HFF-Myc (cell line): ENCODE measurements at places on chromosomes 3 and 15.
A peak's percentile ranks its signal among the peaks of the same experiment; 100 is the strongest.

- no peak for DNase-seq
These were observed 97.9 kb upstream of the PFN2 start for GRCh38 chr3:150068440-150069153.

DNA sequence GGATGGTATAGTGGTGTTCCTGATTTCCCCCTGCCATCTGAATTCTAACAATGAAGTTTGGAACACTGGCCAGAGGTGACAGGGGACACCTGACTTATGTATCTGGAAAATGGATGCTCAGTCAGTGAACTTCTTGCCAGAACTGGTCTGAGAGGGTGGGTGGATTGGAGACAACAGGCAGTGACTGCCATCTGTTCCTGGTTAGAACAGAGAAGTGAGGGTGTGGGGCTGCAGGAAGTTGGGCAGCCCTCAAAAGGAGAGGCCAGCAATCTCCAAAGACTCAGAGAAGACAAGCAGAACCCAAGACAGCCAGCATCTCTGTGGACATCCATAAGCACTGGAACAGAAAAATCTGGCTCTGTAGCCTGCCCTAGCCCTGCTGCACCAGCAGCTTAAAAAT lies 50.5 kb downstream of the ANP32A start:
- no peak for DNase-seq

- DNase-seq = no peak
These were observed 4.3 kb downstream of the GLB1 start for GRCh38 chr3:33092496-33093254.

- DNase-seq = peak; percentile 14
These were observed 39.7 kb downstream of the KLHL25 start for GRCh38 chr15:85754989-85755388.

DNA sequence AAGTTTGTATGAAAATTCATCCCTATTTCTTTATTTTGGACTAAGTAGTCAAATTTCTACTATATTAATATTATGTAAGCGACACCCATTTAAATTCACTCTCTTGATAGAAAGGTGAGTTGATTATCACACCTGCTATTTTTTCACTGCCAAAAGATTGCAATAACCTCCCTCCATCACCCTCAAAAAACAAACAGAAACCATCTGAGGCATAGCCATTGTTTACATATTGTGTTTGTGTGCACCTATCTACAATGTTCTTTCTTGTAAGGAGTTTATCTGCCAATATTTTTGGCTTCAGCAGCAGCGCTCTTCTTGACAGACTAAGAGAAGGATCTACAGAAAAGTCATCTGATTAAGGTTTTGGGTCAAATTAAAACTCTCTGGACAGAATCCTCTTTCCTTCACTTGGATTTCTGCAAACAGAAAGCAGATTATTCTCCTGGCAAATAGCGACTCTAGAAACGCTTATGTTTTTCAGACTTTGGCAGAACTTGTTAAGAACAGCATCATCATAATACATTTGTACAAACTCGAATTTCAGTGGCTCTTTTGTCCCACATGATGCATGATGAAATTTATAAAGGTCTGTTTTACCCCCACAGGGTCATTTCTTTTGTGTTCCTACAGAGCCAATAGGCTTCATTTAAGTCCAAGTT lies 48.6 kb downstream of the KCNMB2 start:
- DNase-seq = no peak

- DNase-seq = no peak
These were observed 210.0 kb upstream of the PROK2 start for GRCh38 chr3:71994906-71995305.

GRCh38 chr3:114310695-114311094 lies 16.9 kb downstream of the TIGIT start:
- DNase-seq = no peak

- no peak for DNase-seq
These were observed 17.1 kb downstream of the VILL start for GRCh38 chr3:38007754-38008090.

- no peak for DNase-seq
These were observed 59.7 kb upstream of the MAGI1 start for GRCh38 chr3:66098436-66098835.

DNA sequence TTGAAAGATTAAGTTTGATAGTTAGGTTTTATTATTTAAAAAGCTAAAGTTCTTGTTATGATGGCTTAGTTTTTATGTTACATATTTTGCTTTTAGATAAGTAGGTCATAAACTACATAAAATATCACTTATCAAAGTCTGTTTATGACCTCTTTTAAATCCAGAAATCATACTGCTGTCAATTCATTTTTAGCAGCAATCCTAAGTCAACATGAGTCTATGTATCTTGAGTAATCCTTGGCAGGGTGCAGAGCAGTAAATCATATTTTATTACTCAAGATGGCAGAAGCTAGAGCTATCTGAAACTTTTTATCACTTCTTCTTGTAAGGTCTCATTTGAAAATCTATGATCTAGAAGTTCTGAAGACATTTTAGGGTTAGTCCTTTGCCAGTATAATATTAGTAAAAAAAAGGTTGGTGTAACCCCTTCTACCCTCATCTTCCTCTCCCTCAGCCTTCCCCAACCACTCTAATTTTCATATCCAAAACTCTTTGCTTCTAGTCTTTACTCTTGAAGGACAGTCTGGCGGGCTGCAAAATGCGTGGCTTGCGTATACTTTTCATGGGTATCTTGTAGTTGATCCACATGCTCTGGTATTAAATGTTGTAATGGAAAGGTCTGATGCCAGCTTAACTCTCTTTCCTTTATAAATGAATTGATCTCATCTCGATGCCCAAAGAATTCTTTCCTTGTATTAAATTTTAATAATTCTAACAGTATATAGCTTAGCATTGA lies 134.0 kb upstream of the THRB start:
- DNase-seq = no peak

- DNase-seq = no peak
These were observed 1.4 kb downstream of the MAP6D1 start for GRCh38 chr3:183823963-183824362.

DNA sequence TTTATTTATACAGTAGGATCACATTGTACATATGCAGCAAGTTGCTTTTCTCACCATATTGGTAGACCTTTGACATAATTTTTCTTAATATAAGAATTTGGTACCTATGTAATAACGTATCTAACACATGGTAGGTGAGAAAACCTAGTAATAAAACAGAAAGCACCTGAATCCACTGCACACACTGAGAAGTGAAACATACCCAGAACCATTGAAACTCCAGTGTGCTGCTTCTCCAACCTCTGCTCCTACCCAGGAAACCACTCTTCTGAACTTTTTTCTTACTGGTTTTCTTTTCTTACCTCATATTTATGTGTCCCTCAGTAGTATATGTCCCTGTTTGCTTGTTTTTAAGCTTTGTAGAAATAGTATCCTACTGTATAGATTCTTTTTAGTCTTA lies 293.0 kb downstream of the UBE2E2 start:
- no peak for DNase-seq

DNA sequence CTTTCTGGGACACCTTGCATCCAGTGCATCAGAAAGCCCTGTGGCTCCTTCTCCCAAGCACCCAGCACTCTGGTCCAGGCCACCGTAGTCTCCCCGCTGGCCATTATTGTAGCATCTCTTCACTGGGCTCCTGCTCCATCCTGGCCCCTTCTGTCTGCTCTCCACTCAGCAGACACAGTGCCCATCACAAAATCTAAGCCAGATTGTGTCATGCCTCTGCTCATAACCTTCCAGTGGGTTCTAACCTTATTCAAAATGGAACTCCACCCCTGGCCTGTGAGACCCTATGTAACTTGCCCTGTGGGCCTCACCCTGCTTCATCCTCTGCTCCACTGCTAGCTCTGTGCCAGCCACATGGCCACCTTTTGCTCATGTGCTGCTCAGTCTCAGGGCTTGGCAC lies 31.7 kb upstream of the PRR23E start:
- no peak for DNase-seq

DNA sequence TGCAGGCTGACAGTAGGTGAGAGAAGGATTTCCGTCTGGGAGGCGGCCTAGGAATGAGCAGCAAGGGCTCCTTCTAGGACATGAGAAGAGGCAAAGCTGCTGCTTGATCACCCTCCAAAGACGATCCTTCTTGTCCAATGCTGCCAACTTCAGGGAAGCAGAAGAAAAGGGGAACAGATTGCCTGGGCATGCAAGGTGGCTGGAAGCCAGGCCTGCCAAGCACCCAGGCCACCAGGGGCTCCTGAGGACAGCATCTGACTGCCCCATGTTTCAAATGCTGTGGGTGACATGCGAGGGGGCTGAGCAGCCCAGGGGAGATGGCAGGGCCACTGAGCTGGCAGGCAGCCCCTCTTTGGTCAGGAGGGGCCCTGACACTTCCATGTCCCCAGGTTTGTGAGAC lies 3.3 kb upstream of the GRIP2 start:
- DNase-seq = no peak
